A549 treated with RU486 at 1 μM for 4 hours (cell line): ENCODE measurements at places on chromosomes 5 and 9. TPM values are rescaled to one million over a fixed set of nuclear protein-coding genes. Genes with fewer than 3 reads are reported as not detected.

URM1 gene
- 61.4 to 87.4 TPM (median 84.2 TPM) in 5 replicates for total RNA-seq

RAI14 gene
- total RNA-seq: 66.7 to 109 TPM (median 94.5 TPM) in 5 replicates

POU5F2 gene
- not detected in 5 replicates for total RNA-seq

SLC45A2 gene
- total RNA-seq: not detected in 5 replicates

TPPP gene
- 4.2 to 5.8 TPM (median 5.6 TPM) in 5 replicates for total RNA-seq

GDA gene
- total RNA-seq: 0.93 to 1.6 TPM (median 1.3 TPM) in 5 replicates

GBGT1 gene
- 1.6 to 2.7 TPM (median 2.2 TPM) in 5 replicates for total RNA-seq

PHF24 gene
- total RNA-seq: 0.12 to 0.31 TPM (median 0.20 TPM) in 4 of 5 replicates, not detected in the other

NXNL2 gene
- 0.29 to 0.87 TPM (median 0.78 TPM) in 5 replicates for total RNA-seq

ARHGEF37 gene
- total RNA-seq: 0.65 to 0.84 TPM (median 0.83 TPM) in 5 replicates

GADD45G gene
- total RNA-seq: 0.15 to 0.50 TPM (median 0.25 TPM) in 5 replicates

PCDHGA11 gene
- 0.06 TPM in 1 of 5 replicates, not detected in the others for total RNA-seq

SPAAR gene
- total RNA-seq: not detected in 5 replicates
